AG09309 (cell line): ENCODE measurements at places on chromosomes 16 and 17.
A peak's percentile ranks its signal among the peaks of the same experiment; 100 is the strongest.

DNA sequence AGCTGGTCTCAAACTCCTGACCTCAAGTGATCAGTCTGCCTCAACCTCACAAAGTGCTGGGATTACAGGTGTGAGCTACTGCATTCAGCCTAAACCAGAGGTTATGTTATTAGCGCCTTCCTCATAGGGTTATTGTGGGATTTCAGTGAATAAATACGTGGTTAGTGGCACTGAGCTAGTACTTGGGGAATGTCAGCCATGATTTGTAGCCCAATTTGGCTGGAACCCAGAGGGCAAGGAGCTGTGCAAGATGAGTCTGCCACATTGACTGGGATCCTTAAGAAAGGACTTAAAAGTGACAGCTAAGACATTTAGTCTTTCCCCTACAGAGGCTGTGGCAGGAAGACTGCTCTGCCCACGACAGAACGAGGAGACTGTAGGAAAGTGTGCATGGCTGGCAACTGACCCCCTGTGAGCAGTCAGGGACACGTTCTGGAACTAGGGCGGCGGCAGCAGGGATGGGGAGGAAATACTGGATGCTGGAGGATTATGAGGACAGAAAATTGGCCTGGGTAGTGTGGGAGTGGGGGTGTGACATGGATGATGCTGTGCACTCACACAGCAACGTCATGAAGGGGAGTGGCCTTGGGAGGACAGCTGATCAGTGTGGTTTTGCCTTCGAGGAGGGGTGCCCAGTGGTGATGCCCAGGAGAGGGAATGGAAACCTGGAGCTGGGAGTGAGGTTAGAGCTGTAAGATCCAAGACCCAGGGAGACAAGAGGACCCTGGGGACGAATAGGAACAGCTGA, 14.6 kb downstream of the ATP5PD start:
- DNase-seq: no peak

DNA sequence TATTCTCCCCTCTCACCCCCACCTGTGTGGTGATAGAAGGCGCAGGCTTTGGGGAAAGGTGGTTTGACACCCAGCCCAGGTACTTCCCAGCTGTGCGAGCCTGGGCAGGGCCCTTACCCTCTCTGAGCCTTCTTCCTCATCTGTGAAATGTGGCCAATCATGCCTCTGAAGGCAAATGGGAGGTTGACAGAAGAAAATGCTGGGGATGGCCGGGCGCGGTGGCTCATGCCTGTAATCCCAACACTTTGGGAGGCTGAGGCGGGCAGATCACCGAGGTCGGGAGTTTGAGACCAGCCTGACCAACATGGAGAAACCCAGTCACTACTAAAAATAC, 43.7 kb downstream of the CRISPLD2 start:
- no peak for DNase-seq

DNA sequence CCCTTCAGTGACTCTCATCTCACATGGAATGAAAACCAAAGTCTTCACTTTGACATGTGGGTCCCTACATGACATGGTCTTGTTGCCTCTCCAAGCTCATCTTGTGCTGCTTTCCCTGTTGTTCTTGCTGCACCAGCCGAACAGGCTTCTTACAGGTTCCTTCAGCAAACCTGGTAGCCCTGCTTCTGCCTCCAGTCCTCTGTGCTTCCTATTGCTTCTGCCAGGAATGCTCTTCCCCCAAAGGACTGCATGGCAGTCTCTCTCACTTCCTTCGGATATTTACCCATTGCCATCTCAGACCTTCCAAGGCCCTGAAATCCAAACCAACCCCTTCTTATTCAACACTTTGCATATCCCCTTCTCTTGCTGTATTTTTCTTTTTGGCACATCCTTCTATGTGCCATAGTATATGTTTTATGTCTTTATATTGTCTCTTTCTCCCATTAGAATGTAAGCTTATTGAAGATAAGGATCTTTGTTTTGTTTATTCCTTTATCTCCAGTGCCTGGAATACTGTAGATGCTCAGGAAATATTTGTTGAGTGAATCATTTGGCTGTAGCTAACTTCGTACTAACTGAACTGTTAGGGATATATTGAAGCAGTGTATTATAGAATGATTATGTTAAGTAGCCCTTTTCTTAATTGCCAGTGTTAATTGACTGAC, 57.9 kb upstream of the SLC12A3 start:
- peak; percentile 24 for DNase-seq

DNA sequence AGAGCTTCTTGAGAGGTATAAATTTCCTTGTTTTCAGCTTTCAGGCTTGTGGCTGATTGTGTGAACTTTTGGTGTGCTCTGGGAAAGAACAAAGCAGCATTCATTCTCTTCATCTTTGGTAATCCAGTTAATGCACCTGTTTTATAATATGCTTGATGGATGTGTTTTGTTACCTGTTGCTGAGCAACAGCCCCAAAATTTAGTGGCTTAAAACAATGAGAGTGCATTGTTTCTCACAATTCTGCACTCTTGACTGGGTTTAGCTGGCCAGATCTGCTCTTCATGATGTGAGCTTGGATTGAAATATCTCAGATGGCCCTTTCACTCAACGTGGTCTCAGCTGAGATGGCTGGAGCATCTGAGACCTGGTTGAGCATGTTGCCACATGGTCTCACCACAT, 58.7 kb upstream of the NOL11 start:
- DNase-seq: no peak

DNA sequence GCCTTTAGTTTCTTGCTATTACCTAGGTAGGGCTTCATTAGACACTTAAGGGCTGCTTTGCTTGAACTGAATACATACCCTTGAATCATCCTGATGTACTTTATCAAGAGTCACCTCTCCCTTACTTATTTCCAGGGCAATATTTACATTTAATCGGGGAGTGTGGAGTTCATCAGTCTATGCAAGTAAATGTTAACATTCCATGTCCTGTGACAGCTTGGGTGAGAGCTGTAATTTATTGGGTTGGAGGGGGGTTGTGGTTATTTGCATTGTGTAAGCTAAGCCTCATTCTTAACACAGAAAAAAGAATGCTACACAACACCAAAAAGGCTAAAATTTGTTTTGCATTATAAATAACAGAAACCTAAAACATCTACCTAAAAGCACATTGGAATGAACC, 16.7 kb downstream of the KCNJ16 start:
- no peak for DNase-seq

GRCh38 chr17:489758-490329, 137.2 kb upstream of the RPH3AL start:
- DNase-seq: no peak
